Left ventricle myocardium inferior (tissue), 1 donor: ENCODE measurements at places on chromosomes 3 and 15. TPM values are rescaled to one million over a fixed set of nuclear protein-coding genes. Genes with fewer than 3 reads are reported as not detected.

DNA sequence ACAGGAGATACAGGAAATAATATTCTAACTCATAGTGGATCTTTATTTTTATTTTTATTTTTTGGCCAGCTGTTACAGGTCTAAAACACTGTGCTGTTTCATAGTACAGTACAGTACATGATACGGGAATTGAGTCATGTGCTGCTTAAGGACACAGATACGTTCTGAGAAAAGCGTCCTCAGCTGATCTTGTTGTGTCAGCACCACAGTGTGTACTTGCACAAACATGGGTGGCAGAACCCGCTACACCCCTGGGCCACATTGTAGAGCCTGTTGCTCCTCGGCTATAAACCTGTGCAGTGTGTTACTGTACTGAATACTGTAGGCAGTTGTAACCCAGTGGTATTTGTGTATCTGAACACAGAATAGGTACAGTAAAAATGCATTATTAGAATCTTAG is 183.4 kb downstream of the OR4M2 start:
- H3K36me3 ChIP-seq: no peaks in the 10 kb centered on the region
- no peak overlapping the region for H3K4me3 ChIP-seq
- H3K27ac ChIP-seq: no peak overlapping the region
- H3K27me3 ChIP-seq: peaks cover 12% of the 10 kb centered on the region

Gene MAGEF1
- total RNA-seq: 35.7 TPM

DNA sequence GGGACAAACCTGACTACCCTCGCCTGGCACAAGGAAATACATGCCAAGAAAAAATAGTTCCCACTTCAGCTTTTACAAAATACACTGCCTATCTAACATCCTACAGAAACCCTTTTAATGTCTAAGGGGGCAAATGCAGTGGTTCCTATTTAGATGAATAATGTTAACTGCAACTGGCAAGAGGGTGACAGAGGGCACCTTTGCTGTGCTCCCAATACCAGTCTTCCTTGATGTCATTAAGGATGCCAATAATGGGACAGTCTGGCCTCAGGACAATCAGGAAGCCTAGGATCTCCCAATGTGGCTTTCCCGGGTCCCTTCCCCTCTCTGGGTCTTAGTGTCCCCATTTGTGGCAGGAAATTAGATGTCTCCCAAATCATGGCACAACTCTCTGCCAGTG is 13.9 kb downstream of the CSRNP1 start:
- H3K4me3 ChIP-seq: no peak overlapping the region
- peak overlapping the region; percentile 66 for H3K27ac ChIP-seq

DNA sequence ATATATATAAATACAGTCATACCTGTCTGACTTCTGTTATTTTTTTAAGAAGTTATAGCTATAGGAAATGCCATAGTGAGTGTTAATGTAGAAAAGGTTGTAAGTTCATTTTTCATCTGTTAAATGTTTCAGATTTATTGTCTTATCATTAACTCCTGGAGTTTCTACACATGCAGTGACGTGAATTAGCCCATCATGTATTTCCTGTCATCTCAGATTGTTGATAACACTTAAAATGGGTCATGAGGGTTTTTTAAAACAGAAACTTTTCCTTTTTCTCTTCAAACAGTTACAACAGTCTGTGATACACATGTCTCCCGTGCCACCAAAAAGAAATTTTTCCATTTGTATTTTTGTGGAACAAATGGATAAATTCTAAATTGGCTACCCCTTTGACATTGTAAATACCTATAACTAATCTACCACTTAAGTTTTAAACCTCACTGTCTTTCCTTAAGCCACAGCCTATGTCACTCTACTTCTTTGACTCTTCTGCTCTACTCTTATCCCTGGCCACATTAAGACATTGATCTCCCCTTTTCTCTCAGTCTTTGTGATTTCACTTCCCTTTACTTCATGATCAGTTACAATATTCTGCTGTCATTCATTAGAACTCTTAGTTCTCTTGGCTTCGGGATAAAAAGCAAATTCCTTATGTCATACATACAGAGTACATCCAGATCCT is 89.1 kb downstream of the NEO1 start:
- H3K36me3 ChIP-seq: peaks cover 4% of the 10 kb centered on the region
- no peak for DNase-seq
- no peak overlapping the region for H3K4me3 ChIP-seq
- no peaks in the 10 kb centered on the region for H3K4me1 ChIP-seq
- no peak overlapping the region for H3K27ac ChIP-seq

DNA sequence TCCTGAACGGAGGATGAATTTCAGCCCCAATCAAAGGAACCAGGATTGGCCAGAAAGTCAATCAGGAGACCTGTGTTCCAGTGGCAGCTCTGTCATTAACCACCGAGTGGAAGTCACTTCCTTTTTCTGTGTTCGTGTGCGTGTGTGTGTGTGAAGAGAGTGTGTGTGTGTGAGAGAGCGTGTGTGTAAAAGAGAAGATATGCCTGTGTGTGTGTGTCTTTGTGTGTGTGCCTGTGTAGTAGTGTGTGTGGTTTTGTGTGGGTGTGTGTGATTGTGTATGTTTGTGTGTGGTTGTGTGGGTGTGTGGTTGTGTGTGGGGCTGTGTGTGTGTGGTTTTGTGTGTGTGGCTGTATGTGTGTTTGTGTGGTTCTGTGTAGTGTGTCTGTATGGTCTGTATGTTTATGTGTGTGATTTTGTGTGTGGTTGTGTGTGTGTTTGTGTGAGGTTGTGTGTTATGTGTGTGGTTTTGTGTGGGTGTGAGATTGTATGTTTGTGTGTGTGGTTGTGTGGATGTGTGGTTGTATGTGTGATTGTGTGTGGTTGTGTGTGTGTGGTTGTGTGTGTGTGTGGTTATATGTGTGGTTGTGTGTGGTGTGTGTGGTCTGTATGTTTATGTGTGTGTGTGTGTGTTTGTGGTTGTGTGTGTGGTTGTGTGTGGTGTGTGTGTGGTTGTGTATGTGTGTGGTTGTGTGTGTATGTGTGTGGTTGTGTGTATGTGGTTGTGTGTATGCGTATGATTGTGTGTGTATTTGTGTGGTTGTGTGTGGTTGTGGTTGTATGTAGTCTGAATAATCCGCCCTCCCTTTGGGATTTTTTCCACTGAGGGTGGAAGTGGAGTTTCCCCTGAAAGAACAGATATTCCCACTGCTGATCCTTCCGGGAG is 314.4 kb downstream of the SHQ1 start:
- H3K27me3 ChIP-seq: no peaks in the 10 kb centered on the region
- H3K36me3 ChIP-seq: no peaks in the 10 kb centered on the region
- no peak overlapping the region for H3K4me3 ChIP-seq
- no peak for DNase-seq
- H3K27ac ChIP-seq: no peak overlapping the region

Gene NPAP1
- total RNA-seq: not detected

GRCh38 chr3:174439331-174440252 is 419.5 kb upstream of the NAALADL2 start:
- H3K4me3 ChIP-seq: peak overlapping the region; percentile 86
- DNase-seq: no peak
- H3K27ac ChIP-seq: peak overlapping the region; percentile 99

GRCh38 chr3:159884661-159885402 is 103.8 kb upstream of the IL12A start:
- H3K27ac ChIP-seq: peak overlapping the region; percentile 29
- H3K36me3 ChIP-seq: peaks cover 27% of the 10 kb centered on the region
- no peaks in the 10 kb centered on the region for H3K27me3 ChIP-seq
- no peak overlapping the region for H3K4me3 ChIP-seq
- no peak for DNase-seq
- peaks cover 82% of the 10 kb centered on the region for H3K4me1 ChIP-seq

Gene PP2D1
- not detected for total RNA-seq

- no peak overlapping the region for H3K4me3 ChIP-seq
- H3K27ac ChIP-seq: no peak overlapping the region
- peaks cover 9% of the 10 kb centered on the region for H3K4me1 ChIP-seq
- DNase-seq: no peak
Measured at GRCh38 chr15:79881668-79882067, 15.1 kb downstream of the MTHFS start.

GRCh38 chr15:36964626-36965025 is 135.7 kb downstream of the MEIS2 start:
- no peaks in the 10 kb centered on the region for H3K36me3 ChIP-seq
- H3K4me1 ChIP-seq: peaks cover 57% of the 10 kb centered on the region
- H3K4me3 ChIP-seq: no peak overlapping the region
- no peaks in the 10 kb centered on the region for H3K27me3 ChIP-seq
- no peak overlapping the region for H3K27ac ChIP-seq
- DNase-seq: no peak

Gene MUC4
- 0.11 TPM for total RNA-seq

Gene LSAMP
- 1.2 TPM for total RNA-seq

GRCh38 chr15:59444081-59444835 is 6.3 kb downstream of the FAM81A start:
- no peaks in the 10 kb centered on the region for H3K36me3 ChIP-seq
- DNase-seq: no peak
- no peaks in the 10 kb centered on the region for H3K27me3 ChIP-seq
- no peak overlapping the region for H3K27ac ChIP-seq
- no peaks in the 10 kb centered on the region for H3K4me1 ChIP-seq
- H3K4me3 ChIP-seq: no peak overlapping the region

GRCh38 chr3:45153658-45154437 is 7.7 kb upstream of the CDCP1 start:
- H3K36me3 ChIP-seq: no peaks in the 10 kb centered on the region
- no peak for DNase-seq
- H3K27ac ChIP-seq: no peak overlapping the region
- no peak overlapping the region for H3K4me3 ChIP-seq
- H3K4me1 ChIP-seq: no peaks in the 10 kb centered on the region

Gene ITIH1
- total RNA-seq: not detected

DNA sequence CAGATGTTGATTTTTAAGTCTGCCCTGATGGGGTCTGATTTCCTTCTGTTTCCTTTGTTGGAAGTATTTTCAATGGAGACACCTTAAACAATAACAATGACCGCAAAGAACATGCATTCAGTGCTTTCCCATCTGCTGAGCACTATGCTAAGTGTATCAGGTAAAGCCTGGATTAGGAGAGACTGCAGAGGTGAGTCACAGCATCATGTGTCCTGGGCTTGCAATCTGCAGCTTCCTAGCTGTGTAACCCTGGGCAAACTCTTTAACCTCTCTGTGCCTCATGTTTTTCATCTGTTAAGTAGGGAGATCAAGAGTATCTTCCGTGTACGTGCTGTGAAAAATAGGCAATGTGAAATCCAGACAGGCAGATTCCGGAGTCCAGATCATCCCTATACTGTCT is 13.3 kb upstream of the CHRNB4 start:
- H3K27ac ChIP-seq: no peak overlapping the region
- no peak for DNase-seq
- H3K36me3 ChIP-seq: no peaks in the 10 kb centered on the region

- no peaks in the 10 kb centered on the region for H3K27me3 ChIP-seq
- no peak overlapping the region for H3K27ac ChIP-seq
- DNase-seq: no peak
- H3K4me1 ChIP-seq: no peaks in the 10 kb centered on the region
Measured at GRCh38 chr3:102488331-102488730, 53.5 kb downstream of the ZPLD1 start.

DNA sequence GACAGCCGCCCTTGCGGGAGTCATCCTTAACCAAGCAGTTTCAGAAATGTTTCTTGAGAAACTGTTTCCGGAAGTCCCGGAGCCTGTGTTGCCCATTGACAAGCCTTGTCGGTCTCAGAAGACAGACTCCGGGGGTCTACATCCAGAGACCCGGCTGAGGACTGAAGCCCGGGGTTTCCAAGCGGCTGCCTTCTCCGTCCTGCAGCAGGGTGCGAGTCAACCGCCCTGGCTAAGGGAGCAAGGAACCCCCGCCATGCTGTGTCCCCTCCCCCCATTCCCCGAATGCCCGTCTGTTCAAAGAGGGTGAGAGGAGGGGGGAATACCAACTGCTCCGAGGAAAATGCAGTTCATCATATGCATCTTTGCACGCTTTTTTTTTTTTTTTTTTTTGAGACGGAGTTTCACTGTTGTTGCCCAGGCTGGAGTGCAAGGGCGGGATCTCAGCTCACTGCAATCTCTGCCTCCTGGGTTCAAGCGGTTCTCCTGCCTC is 61.6 kb downstream of the ATP1B3 start:
- H3K27me3 ChIP-seq: no peaks in the 10 kb centered on the region
- no peak for DNase-seq
- H3K27ac ChIP-seq: no peak overlapping the region
- no peaks in the 10 kb centered on the region for H3K36me3 ChIP-seq

- peak within 1 kb of the TSS; percentile 81 for H3K4me3 ChIP-seq
- H3K27me3 ChIP-seq: no peaks in the 10 kb centered on the region
- H3K4me1 ChIP-seq: peaks cover 32% of the 10 kb centered on the region
- H3K27ac ChIP-seq: peak within 1 kb of the TSS; percentile 92
Measured at GRCh38 chr3:138114988-138115971, at the start of gene DZIP1L. Gene DZIP1L (minus strand): TSS chr3:138115608. CDS start chr3:138103971, 11,637 bp downstream.

GRCh38 chr3:58408906-58409305 is 24.7 kb downstream of the PDHB start:
- H3K36me3 ChIP-seq: peaks cover 62% of the 10 kb centered on the region
- H3K4me1 ChIP-seq: peaks cover 2% of the 10 kb centered on the region
- no peak overlapping the region for H3K4me3 ChIP-seq
- H3K27ac ChIP-seq: no peak overlapping the region
- no peaks in the 10 kb centered on the region for H3K27me3 ChIP-seq

GRCh38 chr3:5754602-5755001 is 567.1 kb downstream of the EDEM1 start:
- no peak overlapping the region for H3K4me3 ChIP-seq
- no peaks in the 10 kb centered on the region for H3K4me1 ChIP-seq
- H3K36me3 ChIP-seq: no peaks in the 10 kb centered on the region
- DNase-seq: no peak
- H3K27ac ChIP-seq: no peak overlapping the region

Gene CYP1A2
- not detected for total RNA-seq

Gene PLAAT1
- total RNA-seq: 8.1 TPM

Gene WDR49
- 3.7 TPM for total RNA-seq

Gene CHRNA3
- 0.25 TPM for total RNA-seq

- DNase-seq: no peak
- H3K4me3 ChIP-seq: no peak overlapping the region
- H3K27ac ChIP-seq: no peak overlapping the region
Measured at GRCh38 chr3:148367756-148368155, 329.9 kb upstream of the AGTR1 start.

Gene AP3B2
- total RNA-seq: 0.80 TPM

DNA sequence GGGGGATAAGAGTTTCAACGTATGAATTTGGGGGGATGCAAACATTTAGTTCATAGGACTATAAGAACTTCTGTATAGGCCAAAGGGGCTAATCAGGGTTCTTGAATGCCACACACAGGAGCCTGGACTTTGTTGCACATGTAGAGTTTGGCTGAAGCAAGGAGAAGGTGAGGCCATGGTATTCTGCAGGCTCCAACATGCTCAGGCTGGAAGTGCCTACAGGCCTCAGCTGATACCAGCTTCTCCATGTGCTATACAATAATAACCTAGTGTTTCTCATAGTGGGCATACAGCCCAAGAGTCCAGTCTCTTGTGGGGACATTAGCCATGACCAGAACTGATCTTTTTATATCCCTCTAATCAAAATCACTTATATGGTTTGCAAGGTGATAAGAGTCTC is 399.7 kb upstream of the MCTP2 start:
- no peak for DNase-seq
- H3K27me3 ChIP-seq: peaks cover 7% of the 10 kb centered on the region
- no peaks in the 10 kb centered on the region for H3K4me1 ChIP-seq
- no peak overlapping the region for H3K4me3 ChIP-seq
- no peaks in the 10 kb centered on the region for H3K36me3 ChIP-seq

- peak; percentile 69 for DNase-seq
- peaks cover 78% of the 10 kb centered on the region for H3K4me1 ChIP-seq
- H3K4me3 ChIP-seq: peak overlapping the region; percentile 88
- H3K36me3 ChIP-seq: no peaks in the 10 kb centered on the region
- H3K27ac ChIP-seq: peak overlapping the region; percentile 99
Measured at GRCh38 chr3:187743195-187744141, 1.8 kb downstream of the BCL6 start.
